ENCODE measurements at places on chromosomes 4 and X. TPM values are rescaled to one million over a fixed set of nuclear protein-coding genes. Genes with fewer than 3 reads are reported as not detected.

The NAP1L2 gene
- not detected for total RNA-seq

GRCh38 chr4:105107095-105107856 lies 39.4 kb upstream of the TET2 start:
- no peak overlapping the region for H3K4me3 ChIP-seq
- no peak overlapping the region for H3K27ac ChIP-seq
- H3K4me1 ChIP-seq: no peaks in the 10 kb centered on the region
- DNase-seq: no peak
- H3K36me3 ChIP-seq: no peaks in the 10 kb centered on the region

DNA sequence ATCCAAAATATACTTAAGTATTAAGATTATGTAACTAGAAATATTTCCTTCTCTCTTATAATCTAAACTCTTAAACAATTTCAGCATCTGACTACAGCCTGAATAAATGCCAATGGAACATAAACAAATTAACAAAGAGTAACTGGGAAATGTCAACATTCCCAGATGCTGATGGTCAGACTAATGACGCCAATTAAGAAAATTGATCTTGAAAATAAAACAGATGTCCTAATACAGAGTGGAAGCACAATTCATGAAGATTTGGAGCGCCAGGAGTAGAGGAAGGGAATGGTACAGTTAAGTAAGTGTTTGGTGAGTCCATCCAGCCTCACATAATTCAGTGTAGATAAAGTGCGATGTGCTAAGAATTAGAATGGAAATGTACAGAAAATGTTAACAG lies 203.7 kb upstream of the NWD2 start:
- H3K4me3 ChIP-seq: no peak overlapping the region
- no peaks in the 10 kb centered on the region for H3K4me1 ChIP-seq
- no peak for DNase-seq

GRCh38 chr4:181896614-181897013 lies 346.6 kb upstream of the TENM3 start:
- no peak overlapping the region for H3K4me3 ChIP-seq
- H3K4me1 ChIP-seq: no peaks in the 10 kb centered on the region
- DNase-seq: no peak
- no peaks in the 10 kb centered on the region for H3K27me3 ChIP-seq
- H3K36me3 ChIP-seq: no peaks in the 10 kb centered on the region
